NCI-H446 (cell line): ENCODE measurements at places on chromosomes 7 and 10.

- no peak for DNase-seq
These were observed 9.1 kb upstream of the ASIC3 start for GRCh38 chr7:151038951-151039849.

DNA sequence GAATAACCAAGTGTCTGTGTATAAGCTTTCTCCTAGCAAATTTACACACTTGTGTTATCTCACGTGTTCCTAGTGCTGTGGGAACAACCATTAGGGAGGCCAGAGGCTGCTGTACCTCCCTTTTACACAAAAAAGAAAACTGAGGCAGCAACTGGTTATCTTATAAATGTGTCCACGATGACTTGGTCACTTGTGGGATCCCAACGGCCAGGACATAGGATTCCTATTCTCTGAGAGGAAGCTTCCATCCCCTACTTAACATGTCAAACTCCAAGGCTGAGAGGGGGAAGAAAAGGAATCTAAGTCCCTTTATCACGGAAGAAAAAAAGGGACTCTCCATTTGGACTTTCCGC, 484 bp downstream of the ZNF438 start:
- no peak for DNase-seq

- no peak for DNase-seq
These were observed 519.6 kb downstream of the REEP3 start for GRCh38 chr10:64040781-64041180.

- DNase-seq: no peak
These were observed 74.3 kb downstream of the CFAP46 start for GRCh38 chr10:132867801-132868644.

- DNase-seq: no peak
These were observed 21.5 kb downstream of the TEX36 start for GRCh38 chr10:125661431-125661940.

GRCh38 chr10:11783558-11783865, 39.6 kb upstream of the PROSER2 start:
- no peak for DNase-seq

GRCh38 chr7:65235586-65235985, 138.1 kb upstream of the ZNF92 start:
- no peak for DNase-seq

DNA sequence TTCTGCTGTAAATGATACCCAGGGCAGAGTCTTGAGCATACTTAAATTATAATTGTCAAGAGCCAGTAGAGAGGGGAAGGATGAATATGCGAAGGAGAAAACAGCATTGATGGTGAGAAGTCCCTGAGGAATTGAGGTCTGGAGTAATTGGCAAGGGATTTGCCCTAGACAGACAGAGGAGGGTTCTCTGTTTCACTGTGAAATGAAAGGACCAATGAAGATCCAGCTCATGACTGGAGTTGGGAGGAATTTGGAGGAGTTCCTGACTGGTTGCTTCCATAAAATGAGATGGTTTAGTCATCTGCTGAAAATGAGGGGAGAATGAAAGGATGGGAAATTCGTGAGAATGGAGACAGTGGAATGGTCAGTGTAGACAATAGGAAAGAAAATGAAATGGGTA, 6.8 kb downstream of the PRPF18 start:
- no peak for DNase-seq

DNA sequence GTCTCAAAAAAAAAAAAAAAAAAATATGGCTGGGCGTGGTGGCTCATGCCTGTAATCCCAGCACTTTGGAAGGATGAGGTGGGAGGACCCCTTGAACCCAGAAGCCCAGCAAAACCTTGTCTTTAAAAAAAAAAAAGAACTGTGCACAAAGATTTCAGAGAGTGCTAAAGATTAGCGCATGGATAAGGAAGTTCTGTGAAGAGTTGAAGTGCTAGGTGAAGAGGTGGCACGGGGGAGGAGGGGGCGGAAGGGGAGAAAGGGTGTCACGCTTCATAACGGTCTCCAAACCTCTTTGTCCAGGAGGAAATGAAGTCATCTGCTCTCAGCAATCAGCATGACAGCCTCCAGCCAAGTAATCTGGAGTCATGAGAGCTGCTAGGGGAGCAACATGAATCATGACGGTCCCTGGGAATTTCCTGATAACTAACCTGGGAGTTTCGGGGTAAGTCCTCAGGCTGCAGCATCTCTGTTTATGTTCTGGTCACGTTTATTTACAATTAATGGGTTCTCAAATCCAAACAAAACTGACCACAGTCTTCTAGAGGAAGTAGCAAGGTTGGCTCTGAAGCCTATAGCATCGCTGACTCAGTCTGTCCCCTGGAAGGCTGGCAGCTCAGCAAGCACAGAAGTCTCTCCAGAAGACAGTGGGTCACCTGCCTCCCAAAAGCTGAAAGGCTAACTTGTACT, 1.9 kb upstream of the PLAU start:
- no peak for DNase-seq

DNA sequence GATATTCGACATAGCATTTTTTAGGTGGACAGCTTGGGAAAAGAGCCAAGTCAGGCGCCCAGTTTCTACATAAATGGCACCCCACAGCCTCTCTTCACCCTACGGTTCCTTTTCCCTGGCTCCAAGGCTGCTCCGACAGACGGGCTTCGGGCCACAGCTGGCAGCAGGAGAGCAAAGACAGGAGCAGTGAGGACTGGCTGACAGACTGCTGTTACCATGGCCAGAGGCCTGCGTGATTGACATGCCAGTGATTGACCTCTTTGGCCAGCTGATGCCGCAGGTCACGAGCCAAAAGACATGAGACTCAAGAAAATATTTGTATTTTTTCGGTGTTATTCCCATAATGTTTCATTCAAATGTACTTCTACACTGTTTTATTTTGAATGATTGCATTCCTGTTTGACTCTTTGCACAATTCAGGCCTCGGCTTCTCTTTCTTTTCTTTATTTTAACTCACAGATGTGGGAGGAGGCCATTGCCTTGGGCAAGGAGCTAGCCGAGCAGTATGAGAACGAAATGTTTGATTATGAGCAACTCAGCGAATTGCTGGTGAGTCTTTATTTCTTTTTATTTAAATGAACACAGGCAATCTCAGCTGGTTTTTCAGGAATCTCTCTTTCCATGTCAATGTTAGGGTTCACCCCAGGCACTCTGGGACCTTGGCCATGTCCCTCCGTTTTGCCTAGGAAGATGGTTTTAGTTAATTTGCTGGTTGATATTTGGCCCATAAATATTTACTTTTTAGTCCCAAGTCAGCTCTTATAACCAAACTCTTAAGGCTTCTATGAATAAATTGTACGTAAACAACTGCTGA, 146.3 kb upstream of the NPS start:
- no peak for DNase-seq

DNA sequence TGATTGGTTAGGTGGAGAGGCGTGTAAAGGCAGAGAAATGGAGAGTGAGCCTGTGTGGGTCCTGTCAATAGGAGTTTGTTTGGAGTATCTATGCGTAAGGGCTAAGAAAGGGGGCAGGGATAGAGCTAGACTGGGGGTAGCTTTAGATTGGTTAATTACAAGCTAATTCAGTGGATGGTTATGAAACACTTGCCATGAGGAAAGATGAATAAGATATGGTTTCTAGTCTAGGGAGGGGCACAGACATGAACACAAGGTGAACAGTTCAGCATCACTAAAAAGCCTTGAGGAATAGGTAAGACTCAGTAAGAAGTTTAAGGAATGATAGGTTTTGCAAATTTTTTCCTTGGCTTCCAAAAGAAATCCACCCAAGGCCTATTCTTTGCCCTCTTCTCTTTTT, 50.6 kb downstream of the PLPP4 start:
- DNase-seq: no peak

DNA sequence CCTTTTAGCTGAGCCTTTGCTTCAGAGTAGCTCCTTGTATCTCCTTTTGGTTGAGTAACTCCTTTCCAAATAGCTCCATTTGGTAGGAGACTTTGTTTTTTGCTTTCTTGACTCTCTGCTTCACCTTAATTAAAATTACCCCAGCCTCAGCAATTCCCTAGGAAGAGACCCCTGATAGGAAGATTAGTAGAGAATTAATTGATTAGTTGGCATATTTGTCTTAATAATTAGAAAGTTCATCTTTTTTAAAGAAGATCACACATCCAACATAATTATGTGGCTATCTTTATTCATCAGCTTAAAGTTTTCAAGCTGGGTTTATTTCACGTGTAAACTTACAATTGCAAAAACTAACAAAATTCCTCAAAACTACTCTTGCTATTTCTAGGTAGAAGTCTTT, 119.1 kb downstream of the LRRN3 start:
- no peak for DNase-seq

DNA sequence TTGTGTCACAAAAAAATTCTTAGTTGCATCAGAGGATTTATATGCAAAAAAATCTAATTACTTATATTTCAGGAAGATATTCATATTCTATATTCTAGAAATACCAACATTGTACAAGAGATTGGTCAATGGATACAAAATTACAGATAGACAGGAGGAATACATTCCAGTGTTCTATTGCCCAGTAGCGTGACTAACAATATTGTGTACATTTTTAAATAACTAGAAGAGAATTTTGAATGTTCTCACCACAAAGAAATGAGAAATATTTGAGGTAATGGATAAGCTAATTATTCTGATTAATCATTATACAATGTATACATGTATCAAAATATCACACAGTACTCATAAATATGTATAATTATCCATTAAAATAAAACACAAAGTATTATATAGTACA, 253.3 kb downstream of the IPMK start:
- no peak for DNase-seq

DNA sequence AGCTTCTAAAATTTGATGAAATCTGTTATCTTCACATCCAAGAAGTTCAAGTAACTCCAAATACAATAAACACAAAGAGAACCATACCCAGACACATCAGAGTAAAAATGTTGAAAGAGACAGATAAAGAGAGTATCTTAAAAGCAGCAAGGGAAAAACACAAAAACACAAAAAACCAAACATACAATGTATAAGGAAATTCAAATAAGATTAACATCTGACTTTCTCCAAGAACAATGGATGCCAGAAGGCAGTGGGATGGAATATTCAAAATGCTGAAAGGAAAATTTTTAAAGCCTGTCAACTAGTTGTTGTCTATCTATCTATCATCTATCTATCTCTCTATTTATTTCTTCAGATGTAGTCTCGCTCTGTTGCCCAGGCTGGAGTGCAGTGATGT, 72.4 kb upstream of the MKLN1 start:
- no peak for DNase-seq

GRCh38 chr7:108030516-108030915, 27.6 kb upstream of the LAMB1 start:
- no peak for DNase-seq

DNA sequence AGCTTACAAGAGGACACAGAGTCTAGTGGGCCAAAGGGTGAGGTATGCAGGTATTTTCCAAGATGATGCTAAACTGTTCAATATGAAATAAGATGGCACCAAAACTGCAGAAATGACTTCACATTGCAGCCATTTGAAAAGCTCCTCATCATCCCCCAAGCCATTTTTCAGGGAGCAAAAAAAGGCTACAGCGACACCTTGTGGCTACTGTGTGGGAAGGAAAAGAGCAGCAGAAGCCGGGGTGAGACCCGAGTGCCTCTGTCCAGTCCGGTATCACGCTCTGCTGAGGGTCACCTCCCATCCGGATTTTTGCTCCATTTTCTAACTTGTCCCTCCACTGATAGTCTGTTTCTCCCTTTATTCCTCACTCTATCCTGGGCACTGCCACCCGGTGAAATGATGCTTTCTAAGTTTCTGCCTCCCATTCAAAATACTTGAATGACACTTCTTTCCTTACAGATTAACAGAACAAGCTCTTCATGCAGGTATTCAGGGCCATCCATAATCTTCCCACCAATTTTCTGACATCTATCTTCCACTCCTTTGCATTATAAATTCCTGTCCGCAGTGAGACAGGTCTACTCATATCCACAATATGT, 220.2 kb downstream of the DGKI start:
- peak; percentile 50 for DNase-seq

DNA sequence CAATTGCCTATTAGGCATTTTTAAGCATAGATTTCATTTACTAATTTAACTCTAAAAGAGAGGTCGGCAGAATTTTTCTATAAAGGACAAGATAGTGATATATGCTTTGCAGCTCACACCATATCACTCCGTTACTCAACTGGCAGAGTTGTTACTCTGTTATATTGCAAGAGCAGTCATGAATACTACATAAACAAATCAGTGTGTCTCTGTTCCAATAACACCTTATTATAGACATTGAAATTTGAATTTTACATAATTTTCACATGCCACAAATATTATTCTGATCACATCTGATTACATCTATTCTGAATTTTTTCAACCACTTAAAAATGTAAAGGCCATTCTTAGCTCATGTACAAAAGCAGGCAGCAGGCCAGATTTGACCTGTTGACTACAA, 853.9 kb upstream of the LRRTM3 start:
- DNase-seq: no peak

GRCh38 chr7:77529279-77529678, 7.8 kb upstream of the PTPN12 start:
- DNase-seq: no peak

DNA sequence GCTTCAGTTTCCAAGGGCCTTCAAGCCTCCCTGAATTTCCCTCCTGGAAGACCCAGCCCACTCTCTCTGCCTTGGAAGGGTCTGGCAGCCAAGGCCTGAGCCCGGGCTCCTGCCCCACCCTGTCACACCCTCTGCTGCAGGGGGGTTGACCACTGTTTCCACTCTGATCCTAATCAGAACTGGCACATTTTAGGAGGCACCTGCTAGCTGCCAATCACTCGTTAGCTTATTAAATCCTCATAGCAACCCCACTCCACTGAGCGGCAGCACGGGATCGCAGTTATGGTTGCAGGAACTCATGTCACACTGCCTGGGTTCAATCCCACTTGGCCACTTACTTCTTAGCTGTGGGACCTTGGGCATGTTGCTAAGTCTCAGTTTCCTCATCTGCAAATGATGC, 12.9 kb downstream of the HSPB1 start:
- no peak for DNase-seq

GRCh38 chr10:32963096-32963495, 5.1 kb upstream of the ITGB1 start:
- no peak for DNase-seq

- DNase-seq: no peak
These were observed 77.2 kb downstream of the DYNC2I1 start for GRCh38 chr7:158933468-158934139.

DNA sequence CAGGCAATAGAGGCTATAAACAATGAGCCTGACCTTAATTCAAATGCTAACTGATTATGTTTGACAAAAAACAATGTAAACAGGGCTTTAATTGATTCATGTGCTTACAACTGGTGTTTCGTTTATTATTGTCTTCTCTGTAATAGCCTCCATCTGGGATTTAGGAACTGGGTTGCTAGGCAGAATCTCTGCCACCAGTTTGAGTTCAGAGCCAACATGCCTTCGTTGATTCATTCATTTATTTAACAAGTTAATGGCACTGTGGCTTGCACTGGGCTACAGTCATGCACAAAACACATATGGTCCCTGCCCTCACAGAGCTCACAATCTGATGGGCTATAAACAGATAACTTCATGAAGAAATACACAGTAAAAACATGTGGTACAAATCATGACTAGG, 19.6 kb upstream of the CDHR3 start:
- no peak for DNase-seq

DNA sequence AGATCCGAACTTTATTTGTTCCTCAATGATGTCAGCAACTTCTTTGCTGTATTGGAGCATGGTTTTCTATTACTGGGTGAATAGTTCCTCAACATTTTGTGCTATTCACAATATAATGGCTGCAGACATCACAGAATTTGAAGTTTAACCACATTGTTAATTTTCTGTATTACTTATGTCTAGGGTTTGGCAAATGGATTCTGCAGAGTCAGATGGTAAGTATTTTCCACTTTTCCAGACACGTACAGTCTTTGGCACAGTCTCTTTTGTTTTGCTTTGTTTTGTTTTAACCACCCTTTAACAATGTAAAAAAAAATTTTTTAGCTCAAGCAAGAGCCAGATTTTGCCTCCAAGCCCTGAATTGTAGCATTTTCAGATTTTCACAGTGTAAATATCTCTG, 36.8 kb upstream of the FOXK1 start:
- no peak for DNase-seq
